ENCODE measurements at places on chromosomes 13 and 19.

DNA sequence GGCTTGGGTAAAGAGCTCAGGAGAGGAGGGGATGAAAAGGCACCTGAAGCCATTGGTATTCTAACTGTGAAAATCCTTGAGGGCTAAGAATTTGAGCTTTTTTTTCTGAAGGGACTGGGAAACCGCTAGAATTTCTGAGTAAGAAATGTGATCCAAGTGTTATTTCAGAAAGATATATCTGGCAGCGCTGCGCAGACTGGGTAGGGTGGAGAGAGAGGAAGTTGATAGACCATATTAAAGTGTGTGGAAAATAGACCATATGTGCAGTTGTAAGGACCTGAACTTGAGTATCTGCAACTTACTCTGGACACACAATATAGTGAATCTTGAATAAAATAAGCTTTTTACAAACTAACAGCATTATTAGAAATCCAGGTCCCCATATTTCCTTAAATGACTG lies 427.4 kb downstream of the NDFIP2 start:
- no peak for DNase-seq

DNA sequence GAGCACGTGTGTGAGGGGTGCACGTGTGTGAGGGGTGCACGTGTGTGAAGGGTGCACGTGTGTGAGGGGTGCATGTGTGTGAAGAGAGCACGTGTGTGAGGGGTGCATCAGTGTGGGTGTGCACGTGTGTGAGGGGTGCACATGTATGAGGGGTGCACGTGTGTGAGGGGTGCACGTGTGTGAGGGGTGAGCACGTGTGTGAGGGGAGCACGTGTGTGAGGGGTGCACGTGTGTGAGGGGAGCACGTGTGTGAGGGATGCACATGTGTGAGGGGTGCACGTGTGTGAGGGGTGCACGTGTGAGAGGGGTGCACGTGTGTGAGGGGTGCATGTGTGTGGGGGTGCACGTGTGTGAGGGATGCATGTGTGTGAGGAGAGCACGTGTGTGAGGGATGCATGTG lies 15.7 kb downstream of the RASA3 start:
- DNase-seq, result no peak

- peak; percentile 8 for DNase-seq
Observed at GRCh38 chr13:50512474-50513299, 330.8 kb downstream of the DLEU7 start.

GRCh38 chr13:82248762-82249161 lies 1633.5 kb downstream of the SLITRK1 start:
- DNase-seq, result no peak

- no peak for DNase-seq
Observed at GRCh38 chr19:869245-870177, 10.0 kb downstream of the CFD start.

DNA sequence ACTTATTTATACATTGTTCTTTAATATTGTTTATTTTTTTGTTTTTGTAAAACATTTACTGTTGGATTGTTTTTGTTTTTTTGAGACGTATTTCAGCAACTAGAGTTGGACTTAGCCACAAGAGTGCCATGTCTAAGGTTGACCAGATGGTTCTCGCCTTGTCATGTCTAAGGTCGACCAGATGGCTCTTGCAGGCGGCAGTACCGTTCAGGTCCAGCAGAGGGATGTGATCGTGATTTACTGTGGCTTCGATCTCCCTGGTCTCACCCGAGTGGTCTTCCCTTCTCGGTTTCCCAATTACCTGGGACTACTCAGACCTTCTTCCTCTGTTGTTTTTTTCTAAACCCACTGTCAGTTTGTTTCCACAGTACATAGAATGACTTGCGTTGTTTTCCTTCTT lies 1438.6 kb downstream of the UQCRFS1 start:
- no peak for DNase-seq
